ENCODE measurements at places on chromosomes 4 and X.

DNA sequence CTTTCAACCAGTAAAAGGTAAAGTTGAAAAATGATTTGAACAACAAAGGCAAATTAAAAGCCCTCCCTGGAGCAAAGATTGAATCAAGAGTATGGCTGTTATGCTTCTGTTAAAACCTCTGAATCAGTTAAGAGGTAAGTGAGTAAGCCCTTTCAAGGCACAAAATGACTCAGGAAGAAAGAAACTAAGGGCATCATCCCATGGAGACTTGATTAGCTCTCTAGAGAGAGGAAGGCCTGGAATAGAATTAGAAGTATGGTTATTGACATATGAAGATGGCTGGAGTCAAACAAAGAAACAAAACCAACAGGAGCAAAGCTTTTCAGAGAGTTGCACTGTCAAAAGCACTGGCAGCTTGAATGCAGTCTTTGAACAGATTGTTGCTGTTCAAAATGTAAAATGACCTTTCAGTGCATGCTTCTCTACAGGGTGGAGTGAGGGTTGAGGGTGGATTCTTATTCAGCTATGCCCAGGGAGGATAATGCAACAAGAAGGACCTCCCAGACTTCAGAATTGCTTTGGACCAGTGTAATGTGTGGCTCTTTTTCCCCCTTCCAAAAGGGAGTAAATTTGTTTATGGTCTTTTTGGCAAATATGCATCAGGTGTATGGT, 365.5 kb downstream of the GBA3 start:
- no peak for DNase-seq
- no peaks in the 10 kb centered on the region for H3K4me1 ChIP-seq
- H3K4me3 ChIP-seq = no peak overlapping the region
- H3K36me3 ChIP-seq = no peaks in the 10 kb centered on the region
- no peaks in the 10 kb centered on the region for H3K27me3 ChIP-seq

DNA sequence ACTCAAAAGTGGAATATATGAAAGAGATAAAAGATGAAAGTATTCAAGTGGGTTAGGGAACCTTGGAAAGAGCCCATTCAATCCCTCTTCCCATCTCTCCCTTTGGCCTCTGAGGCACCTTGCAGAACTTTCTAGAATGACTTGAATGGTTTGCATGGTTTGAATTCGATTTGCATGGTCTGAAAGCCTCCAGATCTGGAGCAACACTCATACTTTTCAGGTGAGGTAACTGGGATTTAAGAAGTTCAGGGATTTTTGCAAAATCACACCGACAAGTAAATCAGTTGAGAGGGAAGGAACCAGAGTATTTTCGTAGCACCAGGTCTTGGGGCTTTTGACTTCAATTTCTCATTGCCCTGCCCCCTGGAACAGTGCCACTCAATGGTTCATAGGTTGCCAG, 476.0 kb upstream of the FTHL17 start:
- H3K27me3 ChIP-seq = no peaks in the 10 kb centered on the region
- H3K36me3 ChIP-seq = no peaks in the 10 kb centered on the region
- DNase-seq = no peak
- H3K4me3 ChIP-seq = no peak overlapping the region
- no peaks in the 10 kb centered on the region for H3K4me1 ChIP-seq
- no peak overlapping the region for H3K27ac ChIP-seq

DNA sequence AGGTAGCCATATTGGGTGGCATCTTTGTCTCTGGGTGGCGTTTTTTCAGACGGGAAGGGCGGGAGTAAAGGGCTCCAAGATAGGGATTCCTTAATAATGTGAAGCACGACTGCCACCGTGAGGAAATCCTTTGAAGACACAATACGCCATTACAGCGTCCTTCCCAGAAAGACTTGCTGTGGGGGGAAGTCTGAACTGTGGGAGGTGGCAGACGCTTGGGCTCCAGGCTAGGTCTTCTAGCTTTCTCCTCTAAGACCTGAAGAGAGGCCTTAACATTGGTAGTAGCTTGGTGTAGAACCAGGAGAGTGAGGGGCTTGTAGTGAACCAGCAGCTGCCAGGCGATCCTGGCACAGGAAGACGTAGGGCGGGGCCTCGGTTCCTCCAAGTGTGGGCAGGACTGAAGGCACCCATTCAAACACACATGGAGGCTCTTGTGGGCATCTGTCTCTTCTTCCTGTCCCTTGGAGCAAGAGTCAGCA, 197.3 kb downstream of the OR13H1 start:
- H3K27ac ChIP-seq = no peak overlapping the region
- H3K27me3 ChIP-seq = no peaks in the 10 kb centered on the region
- H3K4me1 ChIP-seq = peaks cover 2% of the 10 kb centered on the region
- no peak overlapping the region for H3K4me3 ChIP-seq
- DNase-seq = no peak
- H3K36me3 ChIP-seq = no peaks in the 10 kb centered on the region

DNA sequence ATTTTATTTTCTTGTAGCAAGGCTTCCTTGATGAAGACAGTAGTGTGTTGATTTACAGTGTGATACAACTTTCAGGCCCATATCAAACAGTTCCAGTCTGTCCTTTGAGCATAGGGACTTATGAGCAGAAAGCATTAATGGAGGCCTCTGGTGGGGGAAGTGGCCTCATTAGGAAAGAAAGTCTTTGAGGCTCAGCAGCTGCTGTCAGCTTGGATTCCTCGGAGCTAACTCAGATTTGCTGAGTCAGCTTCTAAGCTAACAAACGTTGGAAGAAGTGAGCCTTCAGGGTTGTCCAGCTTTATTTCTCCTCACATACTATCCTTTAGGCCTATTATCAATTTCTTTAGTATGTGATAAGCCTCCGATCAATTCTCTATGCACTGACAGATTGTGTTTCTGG, 15.8 kb upstream of the SFRP2 start:
- H3K27me3 ChIP-seq = no peaks in the 10 kb centered on the region
- H3K27ac ChIP-seq = no peak overlapping the region
- H3K4me1 ChIP-seq = peaks cover 7% of the 10 kb centered on the region

- no peaks in the 10 kb centered on the region for H3K27me3 ChIP-seq
- no peak overlapping the region for H3K27ac ChIP-seq
- no peaks in the 10 kb centered on the region for H3K36me3 ChIP-seq
- no peak overlapping the region for H3K4me3 ChIP-seq
- DNase-seq = no peak
These were observed 208.1 kb downstream of the PDGFC start for GRCh38 chr4:156763511-156763910.

GRCh38 chrX:10017872-10018271, 50.7 kb downstream of the CLDN34 start:
- H3K4me1 ChIP-seq = peaks cover 18% of the 10 kb centered on the region
- H3K4me3 ChIP-seq = no peak overlapping the region
- DNase-seq = no peak
- no peaks in the 10 kb centered on the region for H3K36me3 ChIP-seq
- H3K27me3 ChIP-seq = no peaks in the 10 kb centered on the region

GRCh38 chrX:125505207-125505606, 185.5 kb downstream of the TEX13C start:
- no peak overlapping the region for H3K4me3 ChIP-seq
- H3K27ac ChIP-seq = no peak overlapping the region
- no peaks in the 10 kb centered on the region for H3K36me3 ChIP-seq
- DNase-seq = no peak
- H3K27me3 ChIP-seq = no peaks in the 10 kb centered on the region

- no peak for DNase-seq
- H3K4me3 ChIP-seq = no peak overlapping the region
- H3K36me3 ChIP-seq = no peaks in the 10 kb centered on the region
- H3K4me1 ChIP-seq = no peaks in the 10 kb centered on the region
These were observed 256.2 kb downstream of the EVC2 start for GRCh38 chr4:5452156-5452555.

- no peak overlapping the region for H3K27ac ChIP-seq
- H3K27me3 ChIP-seq = no peaks in the 10 kb centered on the region
- no peaks in the 10 kb centered on the region for H3K4me1 ChIP-seq
- no peak for DNase-seq
These were observed 58.3 kb downstream of the INTS12 start for GRCh38 chr4:105650190-105650589.

DNA sequence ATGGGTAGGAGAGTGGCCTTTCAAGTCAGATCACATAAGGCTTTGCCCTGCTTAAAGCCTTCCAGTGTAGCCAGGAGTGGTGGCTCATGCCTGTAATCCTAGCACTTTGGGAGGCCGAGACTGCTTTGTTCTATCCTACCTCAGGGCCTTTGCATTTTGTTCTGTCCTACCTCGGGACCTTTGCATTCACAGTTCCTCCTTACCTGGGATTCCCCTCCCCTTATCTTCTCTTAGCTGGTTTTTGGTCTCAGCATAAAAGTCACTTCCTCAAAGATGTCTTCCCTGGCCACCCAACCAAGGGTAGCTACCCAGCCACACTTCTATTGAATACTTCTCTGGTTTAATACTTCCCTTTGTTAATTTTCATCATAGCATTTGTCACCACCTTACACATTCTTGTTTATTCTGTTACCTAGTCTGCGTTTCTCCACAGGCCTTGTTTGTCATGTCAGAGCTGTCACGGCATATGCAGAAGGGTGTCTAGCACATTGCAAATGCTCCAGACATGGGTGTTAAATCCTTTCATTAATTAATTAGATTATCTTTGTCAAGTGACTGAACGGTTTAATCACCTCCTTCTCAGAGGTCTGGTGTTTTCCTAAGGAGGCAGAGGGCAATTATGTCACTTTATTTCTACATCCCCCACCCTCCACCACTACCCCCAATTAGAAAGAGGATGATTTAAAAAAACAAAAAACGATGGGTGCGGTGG, 11.3 kb upstream of the SETD7 start:
- H3K4me3 ChIP-seq = no peak overlapping the region
- H3K4me1 ChIP-seq = no peaks in the 10 kb centered on the region
- no peaks in the 10 kb centered on the region for H3K36me3 ChIP-seq

- H3K27ac ChIP-seq = no peak within 1 kb of the TSS
- no peak for DNase-seq
- no peaks in the 10 kb centered on the region for H3K4me1 ChIP-seq
- H3K4me3 ChIP-seq = peak within 1 kb of the TSS; percentile 47
- peaks cover 8% of the 10 kb centered on the region for H3K27me3 ChIP-seq
- no peaks in the 10 kb centered on the region for H3K36me3 ChIP-seq
These were observed at the start of gene DUSP9 for GRCh38 chrX:153646620-153647373. TSS of gene DUSP9 (plus strand) at chrX:153647203. CDS start at chrX:153647954, 751 bp downstream.

DNA sequence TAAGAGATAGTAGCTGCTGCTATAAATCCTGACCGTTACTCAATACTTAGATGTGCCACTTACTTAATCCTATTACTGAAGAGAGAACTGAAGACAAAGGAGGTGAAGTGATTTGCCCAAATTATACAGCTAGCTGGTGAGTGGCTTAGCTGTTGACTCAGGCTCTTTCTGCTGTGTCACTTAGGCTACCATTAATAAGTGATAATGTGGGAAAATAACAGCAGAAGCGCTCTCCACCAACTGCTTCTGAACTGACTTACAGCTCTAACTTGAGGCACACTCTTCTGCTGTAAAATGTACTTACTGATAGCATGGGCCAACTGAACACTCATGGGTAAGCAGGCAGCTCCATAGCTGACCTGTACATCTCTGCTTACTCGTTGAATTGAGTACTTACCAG, 7.5 kb upstream of the KLHL5 start:
- H3K36me3 ChIP-seq = no peaks in the 10 kb centered on the region
- H3K27me3 ChIP-seq = no peaks in the 10 kb centered on the region
- no peaks in the 10 kb centered on the region for H3K4me1 ChIP-seq
- no peak overlapping the region for H3K27ac ChIP-seq

- no peak overlapping the region for H3K4me3 ChIP-seq
- H3K36me3 ChIP-seq = no peaks in the 10 kb centered on the region
- H3K27me3 ChIP-seq = no peaks in the 10 kb centered on the region
- no peak overlapping the region for H3K27ac ChIP-seq
These were observed 89.8 kb downstream of the EIF4E start for GRCh38 chr4:98838977-98839618.

- H3K4me3 ChIP-seq = no peak overlapping the region
- H3K27me3 ChIP-seq = no peaks in the 10 kb centered on the region
- peaks cover 4% of the 10 kb centered on the region for H3K4me1 ChIP-seq
- no peak for DNase-seq
These were observed 469.9 kb downstream of the INPP4B start for GRCh38 chr4:142376204-142376603.

DNA sequence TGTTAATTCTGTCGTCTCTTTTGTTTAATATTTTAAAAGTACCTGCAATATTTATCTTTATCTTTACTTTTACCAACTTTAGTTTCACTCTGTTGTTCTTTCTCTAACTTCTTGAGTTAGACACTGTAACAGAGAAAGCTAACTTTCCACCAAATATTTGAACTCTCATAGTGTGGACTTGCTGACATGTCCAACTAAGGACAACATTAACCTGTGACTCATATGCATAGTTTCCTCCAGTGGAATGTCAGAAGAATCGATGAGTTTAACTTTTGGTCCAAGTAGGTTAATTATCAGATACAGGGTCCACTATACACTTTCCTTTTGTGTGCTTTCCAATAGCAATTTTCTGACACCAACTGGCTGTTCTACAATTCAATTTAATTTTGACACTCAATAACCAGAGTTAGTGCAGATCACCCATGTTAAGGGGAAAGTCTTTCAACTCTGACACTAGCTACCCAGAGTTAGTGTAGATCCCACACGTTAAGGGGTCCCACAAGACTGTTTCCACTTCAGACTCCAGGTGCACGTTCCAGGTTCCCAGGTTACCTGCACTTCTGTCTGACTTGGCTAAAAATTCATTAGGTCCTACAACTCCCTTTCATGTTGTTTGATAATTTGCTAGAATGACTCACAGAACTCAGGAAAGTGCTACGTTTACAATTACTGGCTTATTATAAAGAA, 559.0 kb upstream of the AMOT start:
- no peaks in the 10 kb centered on the region for H3K36me3 ChIP-seq
- no peaks in the 10 kb centered on the region for H3K4me1 ChIP-seq
- H3K4me3 ChIP-seq = no peak overlapping the region
- no peak overlapping the region for H3K27ac ChIP-seq
- no peaks in the 10 kb centered on the region for H3K27me3 ChIP-seq

- DNase-seq = no peak
- no peaks in the 10 kb centered on the region for H3K27me3 ChIP-seq
- no peaks in the 10 kb centered on the region for H3K36me3 ChIP-seq
- no peak overlapping the region for H3K27ac ChIP-seq
- H3K4me1 ChIP-seq = peaks cover 26% of the 10 kb centered on the region
These were observed 4.1 kb downstream of the PCSK1N start for GRCh38 chrX:48831136-48831908.

GRCh38 chrX:112997991-112998390, 157.4 kb upstream of the AMOT start:
- H3K27me3 ChIP-seq = no peaks in the 10 kb centered on the region
- no peaks in the 10 kb centered on the region for H3K36me3 ChIP-seq
- DNase-seq = no peak
- H3K4me1 ChIP-seq = no peaks in the 10 kb centered on the region
- no peak overlapping the region for H3K27ac ChIP-seq

DNA sequence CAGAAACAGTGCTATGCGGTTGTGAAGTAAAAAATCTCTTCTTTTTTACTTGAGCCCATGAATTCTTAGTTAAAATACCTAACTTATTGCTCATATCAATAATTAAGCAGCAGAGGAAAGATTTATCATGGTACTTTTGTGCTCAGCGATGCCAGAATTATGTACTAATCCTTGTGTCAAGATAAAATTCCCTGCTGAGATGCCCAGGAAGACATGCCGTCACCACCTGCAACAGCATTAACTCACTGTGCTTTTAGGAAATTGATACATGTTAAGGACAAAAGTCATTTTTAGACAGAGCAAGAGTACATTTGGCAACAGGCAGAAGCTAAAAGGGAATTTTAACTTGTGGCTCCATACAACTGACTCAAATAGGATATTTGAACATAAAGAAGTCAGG, 138.9 kb downstream of the NPNT start:
- DNase-seq = no peak
- no peak overlapping the region for H3K4me3 ChIP-seq
- H3K27me3 ChIP-seq = no peaks in the 10 kb centered on the region
- no peak overlapping the region for H3K27ac ChIP-seq
- no peaks in the 10 kb centered on the region for H3K4me1 ChIP-seq
